ENCODE measurements at places on chromosomes 5 and 9.

DNA sequence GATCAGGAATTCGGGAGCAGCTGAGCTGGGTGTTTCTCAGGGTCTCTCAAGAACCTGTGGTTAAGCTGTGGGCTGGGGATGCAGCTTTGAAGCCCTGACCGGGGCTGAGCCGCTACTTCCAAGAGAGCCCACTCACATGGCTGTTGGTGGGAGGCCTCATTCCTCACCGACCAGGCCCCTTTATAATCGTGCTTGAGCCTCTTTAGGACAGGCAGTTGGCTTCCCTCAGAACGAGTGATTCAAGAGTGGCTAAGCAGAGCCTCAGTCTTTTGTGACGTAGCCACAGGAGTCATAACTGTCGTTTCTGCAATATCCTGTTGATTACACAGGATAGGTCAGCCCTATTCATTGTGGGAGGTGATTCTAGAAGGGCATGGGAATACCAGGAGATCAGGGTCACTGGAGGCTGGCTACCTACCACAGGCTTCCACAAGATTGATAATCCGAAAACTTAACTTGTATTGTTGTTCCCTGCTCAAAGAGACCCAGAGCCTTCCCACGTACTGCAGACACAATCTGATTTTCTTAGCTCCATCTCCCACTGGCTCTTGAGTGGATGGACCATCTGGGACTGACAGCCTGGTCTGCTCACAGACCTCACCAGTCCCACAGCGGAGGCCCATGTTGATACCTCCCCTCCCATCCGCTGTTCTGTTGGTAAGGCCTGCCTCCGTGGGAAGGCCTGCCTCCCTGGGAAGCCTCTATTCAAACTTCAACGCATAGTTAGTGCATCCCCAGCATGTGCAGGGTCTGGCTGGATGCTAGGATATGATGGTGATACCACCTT is 3.0 kb upstream of the ERGIC1 start:
- DNase-seq = no peak

DNA sequence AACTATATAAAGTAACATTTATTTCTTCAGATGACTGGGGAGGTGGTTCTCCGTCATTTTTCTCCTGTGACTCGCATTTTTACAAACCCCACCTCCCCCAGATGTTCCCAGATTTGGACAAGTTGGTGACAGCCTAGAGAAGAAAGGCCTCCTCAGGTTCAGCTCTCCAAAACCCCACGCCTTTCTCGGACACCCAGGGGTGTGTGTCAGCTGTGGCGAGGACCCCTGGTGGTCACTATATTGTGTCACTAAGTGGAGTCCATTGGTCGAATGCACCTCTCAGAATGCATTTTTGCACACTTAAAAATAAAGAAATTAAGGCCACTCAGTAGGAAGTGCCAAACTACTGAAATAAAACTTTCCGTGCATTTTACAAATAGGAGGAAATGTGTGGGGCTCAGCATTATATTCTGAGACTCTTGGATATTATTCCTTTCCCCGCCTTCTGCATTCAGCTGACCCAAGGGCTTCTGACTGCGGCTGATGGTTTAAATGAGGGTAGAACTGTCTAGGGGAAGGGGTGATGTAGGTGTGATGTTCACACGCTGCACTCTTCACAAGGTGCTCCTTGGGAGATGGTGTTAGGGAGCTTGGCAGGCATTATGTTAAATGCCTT is 47.6 kb downstream of the ACO1 start:
- peak; percentile 13 for DNase-seq

GRCh38 chr5:31487506-31487905 is 44.4 kb downstream of the DROSHA start:
- DNase-seq = no peak

DNA sequence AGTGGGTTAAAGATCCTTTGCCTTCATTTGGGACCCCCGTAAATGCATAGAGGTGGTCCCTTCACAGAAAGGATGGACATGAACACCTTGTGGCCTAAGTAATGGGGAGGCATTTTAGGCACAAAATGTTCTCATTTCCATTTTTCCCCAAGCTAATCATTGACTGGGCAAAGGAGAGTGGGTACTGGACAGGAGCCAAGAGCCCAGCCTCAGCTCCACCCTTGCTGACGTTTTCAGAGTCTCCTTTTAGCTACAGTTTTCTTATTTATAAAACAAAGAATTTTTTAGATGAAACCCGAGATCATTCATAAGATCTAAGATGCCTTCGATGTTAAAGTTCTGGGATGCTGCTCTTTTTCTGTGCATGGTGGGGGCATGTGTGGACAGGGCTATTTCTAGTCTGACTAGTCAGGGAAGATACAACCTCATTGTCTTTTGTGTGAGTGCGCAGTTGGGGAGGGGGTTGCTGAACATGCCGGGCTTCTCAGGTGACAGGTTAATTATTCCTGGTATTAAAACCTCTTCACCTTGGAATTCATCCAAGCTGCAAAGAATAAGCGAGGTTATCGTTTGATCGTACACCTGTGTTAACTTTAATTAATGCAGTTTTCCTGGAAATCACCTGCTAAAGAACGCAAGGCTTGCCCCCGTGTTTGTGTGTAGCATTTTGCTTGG is 48.4 kb downstream of the ADAMTS16 start:
- DNase-seq = no peak

- no peak for DNase-seq
Measured at GRCh38 chr5:81391-82021, 10.5 kb upstream of the PLEKHG4B start.

- DNase-seq = no peak
Measured at GRCh38 chr5:109006129-109006528, 258.4 kb downstream of the FER start.

- no peak for DNase-seq
Measured at GRCh38 chr9:93288341-93288740, 104.4 kb downstream of the WNK2 start.

DNA sequence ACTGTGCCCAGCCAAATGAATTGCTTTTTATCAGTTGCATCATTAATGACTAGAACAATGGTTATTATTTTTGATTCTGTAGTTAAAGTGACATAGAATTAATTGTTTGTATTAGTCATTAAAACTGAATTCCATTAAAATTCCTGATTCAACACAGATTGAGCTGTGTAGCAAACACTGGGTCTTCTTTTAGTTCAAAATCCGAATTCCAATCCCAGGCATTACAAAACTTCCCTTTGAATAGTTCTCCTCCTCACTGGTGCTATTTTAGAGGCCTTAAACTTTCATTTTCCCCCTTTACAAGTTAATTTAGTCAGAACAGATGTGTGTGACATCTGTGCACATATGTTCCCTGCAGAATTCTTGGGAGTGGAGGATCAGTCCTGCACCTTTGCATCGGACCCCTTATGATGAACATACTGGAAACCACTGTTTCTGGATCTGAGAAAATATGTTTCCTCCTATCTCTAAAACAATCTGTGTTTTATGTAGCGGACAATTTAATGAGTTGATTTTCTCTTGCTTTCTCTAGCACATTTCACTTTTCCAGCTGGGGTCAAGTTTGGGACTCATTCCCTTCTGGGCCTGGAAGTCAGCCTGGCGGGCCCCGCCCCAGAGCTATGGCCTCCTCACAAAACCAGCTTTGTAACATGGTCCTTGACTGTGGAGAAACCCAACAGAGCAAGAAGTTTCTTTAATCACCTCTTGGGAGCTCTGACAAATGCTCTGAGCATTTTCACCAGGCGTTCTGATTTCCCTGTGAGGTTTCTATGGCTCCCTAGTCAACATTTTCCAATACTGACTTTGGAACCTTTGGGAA is 87.9 kb upstream of the MAMDC2 start:
- DNase-seq = no peak

DNA sequence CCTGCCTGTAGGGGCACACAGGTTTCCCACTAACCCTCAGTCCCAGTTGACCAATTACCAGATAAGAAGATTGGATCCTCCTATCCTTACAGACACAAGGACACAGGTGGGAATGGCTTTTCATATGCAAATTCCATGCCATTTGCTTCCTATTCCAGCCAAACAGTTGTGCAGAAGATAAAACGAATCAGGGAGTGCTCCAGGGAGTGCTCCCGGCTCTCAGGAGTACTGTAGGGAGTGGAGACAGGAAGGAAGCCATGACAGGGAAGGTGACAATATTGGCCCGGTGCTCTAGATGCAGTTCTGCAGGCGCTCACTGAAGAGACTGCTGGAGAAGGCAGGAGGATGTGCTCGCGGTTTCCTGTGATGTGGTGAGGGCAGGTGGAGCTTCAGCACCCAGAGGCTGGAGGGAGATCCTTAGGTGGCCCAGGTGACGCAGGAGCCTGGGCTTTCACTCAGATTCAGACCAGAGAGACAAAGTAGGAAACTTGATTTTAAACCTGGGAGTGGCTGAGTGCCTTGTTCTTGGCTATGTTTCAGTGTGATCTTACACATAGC is 260.0 kb downstream of the AUH start:
- DNase-seq = no peak

- no peak for DNase-seq
Measured at GRCh38 chr5:126358525-126358924, 64.7 kb upstream of the GRAMD2B start.

GRCh38 chr5:7478459-7478858 is 82.5 kb downstream of the ADCY2 start:
- no peak for DNase-seq

GRCh38 chr5:176846335-176847140 is 36.2 kb downstream of the UNC5A start:
- no peak for DNase-seq

DNA sequence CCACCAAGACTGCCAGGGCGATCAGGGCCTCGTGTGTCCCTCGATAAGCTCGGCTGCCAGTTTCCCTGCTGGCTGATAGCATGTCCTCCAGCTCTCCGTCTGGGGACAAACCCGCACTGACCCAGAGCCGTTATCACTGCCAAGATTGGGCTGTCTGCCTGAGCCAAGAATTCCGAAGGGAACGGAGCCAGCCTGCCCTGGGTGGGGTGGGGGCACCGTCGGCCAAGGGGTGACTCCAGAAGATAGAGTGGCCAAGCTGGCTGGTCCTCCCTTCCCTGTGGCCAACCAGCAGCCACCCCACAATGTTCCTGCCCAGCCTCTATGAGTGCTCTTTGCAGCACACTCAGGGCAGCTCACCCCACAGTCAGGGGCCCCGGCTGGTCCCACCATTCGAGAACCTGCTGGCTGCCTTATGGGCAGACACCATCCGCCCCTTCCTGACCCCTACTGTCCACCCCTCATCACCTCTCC is 29.4 kb downstream of the HRH2 start:
- no peak for DNase-seq

GRCh38 chr5:150419630-150420270 is 7.0 kb upstream of the CD74 start:
- DNase-seq = no peak

- no peak for DNase-seq
Measured at GRCh38 chr9:89478821-89479668, 18.9 kb downstream of the SEMA4D start.

DNA sequence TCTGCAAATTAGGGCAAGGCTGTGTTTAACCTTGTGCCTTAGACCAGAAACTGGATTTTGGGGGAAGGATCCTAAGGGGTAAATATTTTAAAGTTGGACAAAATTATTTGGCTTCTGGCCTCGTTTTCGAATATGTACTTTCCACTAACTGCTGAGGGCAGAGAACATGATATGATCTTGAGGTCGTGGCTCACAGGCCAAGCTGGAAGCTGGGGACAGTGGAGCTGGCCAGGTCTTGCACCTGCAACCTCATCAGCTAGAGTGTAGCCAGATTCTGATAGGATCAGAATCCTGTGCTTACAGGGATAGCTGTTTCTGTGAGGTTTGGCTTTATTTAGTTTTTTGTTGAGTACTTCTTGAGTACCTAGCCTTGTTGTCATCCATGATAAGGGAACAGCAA is 24.9 kb downstream of the MAN2A1 start:
- no peak for DNase-seq

- peak; percentile 66 for DNase-seq
Measured at GRCh38 chr9:33452828-33453271, 5.5 kb upstream of the AQP3 start.

- no peak for DNase-seq
Measured at GRCh38 chr5:38060354-38060753, 198.0 kb upstream of the EGFLAM start.

- DNase-seq = no peak
Measured at GRCh38 chr5:88118179-88118578, 150.5 kb downstream of the TMEM161B start.

GRCh38 chr5:16713386-16713928 is 96.7 kb upstream of the RETREG1 start:
- DNase-seq = no peak

DNA sequence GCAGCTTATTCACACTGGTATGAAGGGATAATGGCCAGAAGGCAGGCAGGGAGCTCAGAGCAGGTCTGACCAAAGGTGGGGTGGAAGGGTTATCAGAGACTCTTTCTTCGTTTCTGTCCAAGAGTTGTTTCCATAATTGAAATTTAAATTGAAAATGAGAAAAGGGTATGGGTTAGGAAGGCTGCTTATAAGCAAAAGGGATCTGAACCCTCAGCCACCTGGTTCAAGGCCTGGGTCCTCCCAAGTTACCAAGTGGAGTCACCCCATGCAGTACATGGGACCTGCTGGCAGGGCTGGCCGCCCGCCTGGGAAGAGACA is 17.8 kb downstream of the EEIG1 start:
- no peak for DNase-seq
